Right cardiac atrium (tissue), 5 donors: ENCODE measurements at places on chromosomes 5 and 9. TPM values are rescaled to one million over a fixed set of nuclear protein-coding genes. Genes with fewer than 3 reads are reported as not detected.
A peak's percentile ranks its signal among the peaks of the same experiment; 100 is the strongest.

Gene CKMT2
- 908 TPM for total RNA-seq

Gene HMGCR
- 11.4 TPM for total RNA-seq

Gene SHLD3
- 2.0 TPM for total RNA-seq

Gene LCP2
- 10.9 TPM for total RNA-seq

Gene MARCOL
- not detected for total RNA-seq

Gene GRIA1
- total RNA-seq, result 1.2 TPM

Gene RMRP
- total RNA-seq, result 19,654 TPM

Gene SIT1
- total RNA-seq, result not detected

- DNase-seq, result no peak
Observed at GRCh38 chr9:22522206-22522740, 75.6 kb downstream of the DMRTA1 start.

- DNase-seq, result no peak
Observed at GRCh38 chr5:78899922-78900362, 85.2 kb downstream of the ARSB start.

- DNase-seq, result no peak
Observed at GRCh38 chr5:149172261-149172660, 31.0 kb downstream of the ABLIM3 start.

DNA sequence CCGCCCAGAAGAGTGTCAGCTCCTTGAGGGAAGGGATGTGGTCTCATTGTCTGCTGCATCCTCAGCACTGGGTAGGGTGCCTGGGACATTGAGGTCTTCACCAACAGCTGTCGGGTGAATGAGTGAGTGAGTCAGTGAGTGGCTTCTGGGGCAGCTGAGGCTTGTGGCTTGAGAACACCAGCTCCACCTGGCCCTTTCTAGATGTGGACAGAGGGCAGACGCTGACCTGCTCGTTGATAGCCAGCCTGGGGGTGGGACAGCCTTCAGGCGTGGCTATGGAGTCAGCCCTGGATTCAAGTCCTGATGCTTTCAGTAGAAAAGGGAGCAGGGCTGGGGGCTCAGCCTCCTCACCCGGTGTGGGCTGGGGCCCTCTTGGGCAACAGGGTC is 215.1 kb downstream of the C9orf50 start:
- DNase-seq, result peak; percentile 23

GRCh38 chr9:86534572-86535258 is 180.5 kb upstream of the TUT7 start:
- no peak for DNase-seq

GRCh38 chr5:56648460-56649034 is 166.8 kb upstream of the MAP3K1 start:
- DNase-seq, result no peak

- no peak for DNase-seq
Observed at GRCh38 chr5:140093179-140093578, 20.7 kb upstream of the PURA start.

DNA sequence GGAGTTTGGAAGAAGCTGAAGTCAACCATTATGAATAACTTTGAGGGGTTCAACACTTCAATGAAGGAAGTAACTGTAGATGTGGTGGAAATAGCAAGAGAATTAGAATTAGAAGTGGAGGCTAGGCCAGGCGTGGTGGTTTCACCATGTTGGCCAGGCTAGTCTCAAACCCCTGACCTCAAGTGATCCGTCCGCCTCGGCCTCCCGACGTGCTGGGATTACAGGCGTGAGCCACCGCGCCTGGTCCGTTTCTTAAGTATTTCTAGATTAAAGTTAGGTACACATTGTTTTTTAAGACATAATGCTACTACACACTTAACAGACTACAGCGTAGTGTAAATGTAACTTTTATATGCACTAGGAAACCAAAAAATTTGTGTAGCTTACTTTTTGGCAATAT is 14.1 kb downstream of the FNIP1 start:
- no peak for DNase-seq

DNA sequence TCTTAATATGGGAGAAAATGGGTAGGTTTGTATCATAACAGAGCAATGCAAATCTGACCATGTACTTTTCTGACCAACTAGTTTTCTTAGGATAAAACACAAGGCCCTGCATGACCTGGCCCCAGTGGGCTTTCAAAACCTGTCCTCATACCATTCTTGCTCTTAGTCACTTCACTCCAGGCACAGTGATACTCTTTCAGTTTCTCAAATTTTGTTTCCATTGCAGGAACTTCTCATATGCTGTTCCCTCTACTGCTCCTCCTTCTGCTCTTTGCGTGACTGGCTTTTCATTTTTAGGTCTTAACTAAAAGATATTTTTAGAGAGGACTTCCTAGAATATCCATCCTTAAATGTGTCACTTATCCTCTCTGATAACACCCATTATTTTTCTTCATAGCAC is 112.4 kb downstream of the INIP start:
- no peak for DNase-seq

- DNase-seq, result no peak
Observed at GRCh38 chr5:123705741-123706140, 193.8 kb downstream of the CSNK1G3 start.

- peak; percentile 29 for DNase-seq
Observed at GRCh38 chr9:98021306-98022040, 35.1 kb upstream of the NANS start.

GRCh38 chr9:117135501-117136098 is 279.3 kb downstream of the ASTN2 start:
- no peak for DNase-seq

- no peak for DNase-seq
Observed at GRCh38 chr5:125175348-125176004, 429.0 kb upstream of the ZNF608 start.

GRCh38 chr5:444226-444625 is 1.2 kb downstream of the EXOC3 start:
- DNase-seq, result no peak

- DNase-seq, result no peak
Observed at GRCh38 chr9:79660615-79661014, 88.8 kb downstream of the TLE4 start.

GRCh38 chr9:94945197-94946144 is 219.0 kb downstream of the AOPEP start:
- DNase-seq, result peak; percentile 66

DNA sequence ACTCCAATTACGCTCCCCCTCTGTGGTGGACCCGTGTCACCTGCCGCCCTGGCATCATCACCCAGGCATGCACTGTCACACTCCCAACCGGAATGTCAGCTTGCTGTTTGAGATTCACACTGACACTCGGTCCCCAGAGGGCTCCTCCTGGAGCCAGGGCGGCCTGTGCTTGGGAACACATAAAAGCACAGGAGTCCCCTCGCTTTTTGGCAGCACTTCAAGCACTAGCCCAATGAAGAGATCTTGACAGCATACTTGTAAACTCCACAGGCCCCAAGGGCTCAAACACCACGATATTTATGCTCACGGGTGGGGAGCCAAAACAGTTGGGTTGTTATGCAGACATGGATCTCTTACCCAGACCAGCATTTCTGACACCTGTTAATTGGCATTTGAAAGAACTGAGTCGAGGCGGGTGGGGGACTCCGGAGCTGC is 90.8 kb upstream of the EGFLAM start:
- peak; percentile 87 for DNase-seq

DNA sequence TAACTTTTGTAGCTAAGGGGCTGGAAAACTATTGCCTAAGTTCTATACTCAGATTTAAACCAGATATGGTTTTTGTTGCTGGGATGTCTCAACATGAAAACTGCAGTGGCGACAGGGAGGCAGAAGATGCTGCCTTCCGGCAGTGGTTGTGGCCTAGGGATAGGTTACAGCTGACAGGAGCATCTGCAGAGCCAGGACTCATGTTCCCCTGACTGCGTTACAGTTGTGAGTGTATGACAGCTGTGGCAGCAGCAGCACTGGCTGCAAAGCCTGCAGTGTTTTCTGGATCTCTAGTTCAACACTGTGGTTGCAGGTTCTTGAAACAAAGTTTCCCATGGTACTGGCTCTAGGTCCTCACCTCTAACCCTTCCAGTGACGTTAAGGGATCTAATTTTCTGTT is 498.8 kb upstream of the CDH18 start:
- DNase-seq, result no peak

DNA sequence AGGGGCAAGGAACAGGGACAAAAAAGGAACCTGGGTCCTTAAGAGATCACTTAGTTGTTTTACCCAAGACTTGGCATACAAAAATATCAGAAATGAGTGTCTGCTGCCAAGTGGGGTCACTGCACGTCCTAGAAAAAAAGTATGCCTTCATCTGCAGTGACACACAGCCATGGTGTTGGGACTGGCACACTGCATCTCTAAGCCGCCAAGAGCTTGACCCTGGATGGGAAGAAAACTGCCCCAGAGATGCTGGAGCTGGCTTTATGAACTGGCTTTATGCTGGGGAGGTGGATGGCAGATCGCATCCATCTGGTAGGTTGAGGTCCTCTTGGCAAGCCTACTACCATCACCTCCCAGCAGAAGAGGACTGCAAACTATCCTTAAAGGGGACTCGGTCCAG is 51.7 kb downstream of the IRF1 start:
- no peak for DNase-seq

GRCh38 chr5:86124333-86124732 is 493.4 kb upstream of the COX7C start:
- no peak for DNase-seq
